ENCODE measurements at places on chromosomes 6 and 20. TPM values are rescaled to one million over a fixed set of nuclear protein-coding genes. Genes with fewer than 3 reads are reported as not detected.

Gene CRYBG1
- total RNA-seq = 2.1 TPM

Gene WFDC12
- total RNA-seq = not detected

Gene BPIFB4
- not detected for total RNA-seq

Gene CLIC5
- not detected for total RNA-seq

Gene PTPRT
- not detected for total RNA-seq

Gene SCRT2
- not detected for total RNA-seq

Gene ZC2HC1B
- total RNA-seq = not detected

Gene ADISSP
- total RNA-seq = 23.5 TPM

Gene VSTM2L
- 1.5 TPM for total RNA-seq

Gene CTAGE9
- total RNA-seq = not detected

Gene BPIFB2
- total RNA-seq = not detected

Gene AGER
- total RNA-seq = 0.50 TPM

Gene COL9A3
- 0.17 TPM for total RNA-seq

Gene EMILIN3
- total RNA-seq = 0.17 TPM

Gene ACTL10
- 2.0 TPM for total RNA-seq

Gene TRIM10
- not detected for total RNA-seq

Gene PHACTR1
- 0.26 TPM for total RNA-seq

Gene MUCL3
- total RNA-seq = not detected

Gene BPIFA1
- total RNA-seq = not detected

Gene CTCFL
- total RNA-seq = not detected

Gene ZNF217
- total RNA-seq = 22.0 TPM

Gene BMP2
- total RNA-seq = 15.9 TPM

Gene BNIP5
- total RNA-seq = not detected

Gene SLC22A16
- under 0.01 TPM for total RNA-seq

Gene SYCP2
- 0.51 TPM for total RNA-seq

Gene RNF182
- 2.5 TPM for total RNA-seq

Gene ENPP1
- total RNA-seq = 13.1 TPM

Gene METTL24
- 2.6 TPM for total RNA-seq

Gene MPIG6B
- not detected for total RNA-seq

Gene PBOV1
- not detected for total RNA-seq

Gene COL20A1
- not detected for total RNA-seq

Gene RIMS1
- 3.9 TPM for total RNA-seq

Gene CARMIL1
- 10.2 TPM for total RNA-seq

Gene MAS1
- not detected for total RNA-seq

Gene PIM1
- total RNA-seq = 22.8 TPM

Gene RSPH9
- total RNA-seq = 1.5 TPM

Gene DPM1
- 60.9 TPM for total RNA-seq

Gene SLC22A2
- not detected for total RNA-seq

Data from fibroblast of lung (primary cell).